ENCODE measurements at places on chromosomes 5 and 9.

DNA sequence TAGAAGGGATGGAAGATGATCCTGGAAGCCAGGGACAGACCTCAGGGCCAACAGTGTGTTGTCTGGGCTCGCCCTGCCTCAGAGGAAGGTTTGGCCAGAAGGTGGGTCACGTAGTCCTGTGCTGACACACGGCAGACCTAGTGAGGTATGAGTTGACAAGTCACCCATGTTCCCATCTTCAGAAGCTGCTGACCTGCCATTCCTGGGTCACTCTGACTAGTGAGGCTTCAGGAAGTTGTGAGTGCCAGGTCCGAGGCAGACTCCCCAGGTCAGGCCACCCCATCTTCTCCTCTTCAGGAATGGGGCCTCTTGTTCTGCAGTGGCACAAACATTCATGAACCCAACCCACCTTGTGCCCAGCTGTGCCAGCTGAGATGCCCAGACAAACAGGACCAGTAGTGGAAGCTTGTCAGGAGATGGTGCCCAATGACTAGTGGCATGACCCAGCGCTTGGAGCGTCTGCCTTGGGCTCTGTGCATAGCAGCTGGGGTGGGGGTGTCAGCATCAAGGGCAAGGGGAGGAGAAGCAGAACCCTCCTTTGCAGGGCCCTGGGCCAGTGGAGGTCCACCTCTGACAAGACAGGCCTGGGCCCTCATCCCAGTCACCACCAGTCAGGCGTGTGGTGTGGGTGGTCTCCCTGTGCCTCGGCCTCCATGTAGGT is 16.8 kb upstream of the ANGPTL2 start:
- no peak for DNase-seq

DNA sequence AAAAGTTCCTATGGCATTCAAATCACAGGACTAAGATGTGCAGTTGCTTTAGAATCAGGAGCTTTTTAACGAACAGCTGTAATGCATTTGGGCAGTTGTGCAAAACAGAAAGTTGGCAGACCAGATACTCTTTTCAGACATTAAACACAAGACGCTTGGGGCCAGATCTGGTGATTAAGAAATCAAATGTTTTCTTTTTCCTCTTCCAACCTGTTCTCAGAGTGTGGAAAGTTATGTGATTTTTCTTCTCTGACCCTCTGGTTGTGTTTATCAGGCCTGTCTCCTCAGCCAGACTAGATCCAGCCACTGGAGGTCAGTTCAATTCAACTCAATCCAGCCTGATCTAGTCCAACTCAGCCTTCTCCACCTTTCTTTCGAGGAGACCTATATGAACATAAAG is 298.5 kb upstream of the PCSK5 start:
- no peak for DNase-seq

- no peak for DNase-seq
Measured at GRCh38 chr9:129720181-129720864, 32.5 kb downstream of the PTGES start.

- DNase-seq, result no peak
Measured at GRCh38 chr9:133796562-133796961, 58.4 kb upstream of the SARDH start.

DNA sequence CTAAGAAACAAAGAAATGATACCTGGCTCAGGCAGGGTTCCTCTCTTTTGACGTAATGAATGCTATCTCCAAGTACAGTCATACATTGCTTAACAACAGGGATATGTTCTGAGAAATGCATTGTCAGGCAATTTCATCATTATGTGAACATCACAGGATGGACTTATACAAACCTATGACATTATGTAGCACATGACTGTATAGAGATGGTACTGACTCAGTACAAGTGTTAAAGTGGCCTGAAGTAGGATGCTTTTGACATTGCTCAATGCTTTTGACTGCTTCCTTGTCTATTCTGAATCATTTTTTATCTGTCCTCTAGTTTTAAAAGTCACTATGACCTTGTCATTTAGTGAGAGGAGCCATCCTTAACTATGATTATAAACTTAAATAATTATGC is 147.6 kb downstream of the NR2F1-AS1 start:
- DNase-seq, result no peak

GRCh38 chr5:129114539-129115193 is 20.1 kb downstream of the ISOC1 start:
- DNase-seq, result no peak

DNA sequence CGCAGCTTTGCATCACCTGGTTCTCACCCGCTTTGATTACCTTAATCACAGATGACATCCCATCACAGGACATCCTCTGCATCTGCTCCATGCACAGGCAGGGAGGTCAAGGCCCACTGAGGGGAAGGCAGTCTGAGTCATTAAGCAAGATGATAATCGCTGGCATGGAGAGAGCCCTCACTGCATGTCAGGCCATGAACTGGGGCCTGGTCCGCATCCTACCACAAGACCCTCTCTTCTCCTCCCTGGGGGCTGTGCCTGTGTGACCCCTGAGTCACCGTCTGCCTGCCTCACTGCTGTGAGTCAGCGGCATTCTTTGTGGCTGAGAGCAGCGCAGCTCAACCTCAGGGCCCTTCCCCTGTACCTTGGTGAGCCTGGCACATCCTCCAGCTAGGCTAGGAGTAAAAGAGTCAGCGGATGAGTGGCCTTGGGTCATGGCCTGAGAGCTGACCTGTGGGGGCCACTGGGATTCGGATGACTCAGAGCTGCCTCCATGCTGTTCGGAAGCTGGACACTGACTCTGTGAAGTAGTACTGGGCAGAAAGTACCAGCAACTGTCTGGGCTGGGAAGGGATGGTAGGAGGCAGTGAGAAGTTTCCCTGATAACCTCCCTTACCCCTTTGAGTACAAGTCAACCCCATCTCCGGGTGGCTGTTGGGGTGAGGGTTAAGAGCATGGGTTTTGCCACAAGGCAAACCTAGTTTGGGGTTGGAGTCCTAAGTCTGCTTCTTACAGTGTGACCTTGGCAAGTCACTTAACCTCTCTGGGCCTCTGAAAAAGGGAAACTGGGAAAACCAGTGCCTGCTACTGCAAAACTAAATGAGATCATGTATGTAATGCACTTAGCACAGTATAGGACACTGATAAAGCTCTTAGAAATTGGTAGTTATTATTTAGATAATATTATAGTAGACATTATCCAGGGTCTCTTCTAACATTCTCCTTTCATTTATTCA is 14.6 kb upstream of the ARSI start:
- DNase-seq, result peak; percentile 99

DNA sequence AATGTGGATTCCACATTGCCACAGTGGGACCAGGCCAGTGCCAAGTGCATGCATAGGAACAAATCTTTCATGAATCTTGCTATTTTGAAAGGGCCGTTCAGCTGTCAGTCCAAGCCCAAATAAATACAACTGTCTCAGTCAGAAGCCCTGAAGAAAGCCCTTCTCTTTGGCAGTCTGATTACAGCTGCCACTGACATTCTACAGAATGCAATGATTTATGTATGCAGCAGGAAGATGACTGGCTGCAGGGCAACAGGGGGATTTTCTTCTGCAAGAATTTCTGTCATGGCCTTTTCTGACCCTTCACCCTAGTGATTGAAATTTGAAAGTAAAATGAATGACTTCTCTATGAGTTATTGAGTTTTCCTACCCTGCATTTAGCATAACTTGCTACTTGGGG is 86.7 kb upstream of the FER start:
- DNase-seq, result no peak

- DNase-seq, result no peak
Measured at GRCh38 chr9:3479514-3480352, 46.1 kb downstream of the RFX3 start.

- DNase-seq, result no peak
Measured at GRCh38 chr9:136697821-136698526, 10.7 kb upstream of the AGPAT2 start.

GRCh38 chr5:8288334-8288733 is 419.4 kb downstream of the MTRR start:
- DNase-seq, result no peak

GRCh38 chr9:88011005-88011766 is 36.9 kb upstream of the CDK20 start:
- no peak for DNase-seq

DNA sequence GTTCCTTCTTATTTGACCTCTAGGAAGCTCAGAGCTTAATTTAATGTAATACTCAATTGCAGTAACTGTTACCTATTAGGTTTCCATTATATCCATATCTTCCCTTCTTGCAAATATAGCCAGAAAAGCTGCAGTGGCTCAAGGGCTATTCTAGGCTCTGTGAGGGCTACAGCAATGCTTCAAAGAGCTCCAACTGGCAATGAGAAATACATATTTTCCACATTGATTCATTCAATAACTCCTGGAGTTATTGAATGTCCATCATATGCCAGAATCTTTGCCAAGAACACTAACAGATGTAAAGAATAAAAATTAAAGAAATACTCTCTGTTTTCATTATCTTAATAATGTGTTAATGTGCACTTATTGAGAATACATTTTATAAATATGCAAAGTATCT is 396.9 kb upstream of the PAPPA start:
- DNase-seq, result no peak

DNA sequence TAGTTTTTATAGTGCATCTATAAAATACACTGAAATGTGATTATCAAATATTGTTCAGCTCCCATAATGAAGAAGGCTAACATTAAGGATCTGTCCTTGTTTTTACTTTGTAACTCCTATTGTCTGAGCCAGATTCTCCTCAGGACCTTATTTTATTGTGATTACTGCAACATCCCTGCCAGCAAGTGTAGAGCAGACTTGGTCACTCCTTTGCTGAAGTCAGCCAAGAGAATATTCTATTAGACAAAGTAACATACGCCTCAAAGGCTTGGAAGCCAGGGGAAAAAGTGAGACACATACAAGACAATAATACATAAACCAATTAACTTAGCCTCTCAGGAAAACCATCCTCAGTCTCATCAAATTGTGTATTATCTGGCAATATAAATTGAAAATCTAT is 269.6 kb downstream of the ARL15 start:
- no peak for DNase-seq

DNA sequence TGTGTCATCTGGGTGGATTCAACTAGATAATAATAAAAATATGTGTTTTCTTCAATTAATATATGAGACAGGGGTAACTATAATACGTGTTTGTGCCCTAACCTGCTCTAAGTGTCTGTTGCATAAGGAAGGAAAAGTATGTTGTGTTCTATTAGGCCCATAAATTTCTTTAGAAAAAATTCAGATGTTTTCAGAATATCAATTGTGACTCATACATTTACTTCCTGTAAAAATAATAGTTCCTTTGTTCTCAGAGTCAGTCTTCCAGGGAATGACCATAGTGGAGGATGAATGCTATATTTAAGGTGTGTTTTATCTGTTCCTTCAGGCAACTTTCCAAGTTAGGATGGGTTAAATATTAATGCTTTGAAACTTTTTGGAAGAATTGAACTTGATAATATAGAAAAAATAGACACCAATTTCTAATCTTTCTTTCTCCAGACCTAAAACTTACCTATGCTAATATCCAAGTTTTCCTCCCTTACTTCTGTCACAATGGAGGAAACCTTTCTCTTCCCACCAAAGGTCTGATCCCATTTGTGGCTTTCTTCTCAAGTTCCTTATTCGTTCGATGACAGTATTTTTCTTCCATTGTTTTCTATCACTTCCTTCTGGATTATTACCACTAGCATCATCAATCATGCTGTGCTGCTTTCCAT is 49.9 kb downstream of the ISL1 start:
- DNase-seq, result no peak

GRCh38 chr5:76790632-76791290 is 28.1 kb upstream of the F2RL1 start:
- no peak for DNase-seq

DNA sequence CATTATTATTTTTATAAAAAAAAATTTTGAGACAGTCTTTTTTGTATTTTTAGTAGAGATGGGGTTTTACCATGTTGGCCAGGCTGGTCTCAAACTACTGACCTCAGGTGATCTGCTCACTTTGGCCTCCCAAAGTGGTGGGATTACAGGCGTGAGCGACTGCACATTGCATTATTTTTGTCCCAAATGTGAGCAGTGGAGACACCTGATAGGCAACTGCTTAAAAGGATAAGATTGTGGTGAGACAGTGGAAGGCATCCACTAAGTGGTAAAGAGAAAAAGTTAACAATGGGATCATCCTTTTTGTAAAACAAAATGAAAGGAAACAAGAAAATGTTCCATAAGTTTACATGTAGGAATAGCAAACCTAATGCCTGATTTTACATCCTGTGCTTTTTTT is 2.0 kb upstream of the CENPH start:
- no peak for DNase-seq

DNA sequence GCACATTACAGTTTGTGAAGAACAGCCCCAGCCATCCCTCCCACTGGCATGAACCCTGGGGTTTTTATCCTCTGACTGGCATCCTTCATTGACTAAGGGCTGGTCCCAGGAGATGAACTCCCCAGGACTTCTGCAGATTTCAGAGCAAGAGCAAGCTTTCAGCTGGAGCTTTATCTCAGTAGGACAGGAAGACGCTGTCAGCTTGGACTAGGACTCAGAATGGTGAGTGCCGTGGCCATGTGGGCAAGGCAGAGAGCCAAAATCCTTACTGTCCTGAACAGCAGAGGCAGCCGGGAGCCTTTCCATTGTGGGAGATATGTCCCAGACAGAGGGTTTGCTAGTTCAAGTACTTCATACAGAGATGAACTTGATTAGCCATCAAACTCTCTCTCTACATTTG is 3.2 kb upstream of the ACOT12 start:
- DNase-seq, result no peak

- no peak for DNase-seq
Measured at GRCh38 chr9:15299374-15299939, 7.6 kb downstream of the TTC39B start.

- DNase-seq, result no peak
Measured at GRCh38 chr5:127950707-127951391, 132.7 kb upstream of the SLC12A2 start.

DNA sequence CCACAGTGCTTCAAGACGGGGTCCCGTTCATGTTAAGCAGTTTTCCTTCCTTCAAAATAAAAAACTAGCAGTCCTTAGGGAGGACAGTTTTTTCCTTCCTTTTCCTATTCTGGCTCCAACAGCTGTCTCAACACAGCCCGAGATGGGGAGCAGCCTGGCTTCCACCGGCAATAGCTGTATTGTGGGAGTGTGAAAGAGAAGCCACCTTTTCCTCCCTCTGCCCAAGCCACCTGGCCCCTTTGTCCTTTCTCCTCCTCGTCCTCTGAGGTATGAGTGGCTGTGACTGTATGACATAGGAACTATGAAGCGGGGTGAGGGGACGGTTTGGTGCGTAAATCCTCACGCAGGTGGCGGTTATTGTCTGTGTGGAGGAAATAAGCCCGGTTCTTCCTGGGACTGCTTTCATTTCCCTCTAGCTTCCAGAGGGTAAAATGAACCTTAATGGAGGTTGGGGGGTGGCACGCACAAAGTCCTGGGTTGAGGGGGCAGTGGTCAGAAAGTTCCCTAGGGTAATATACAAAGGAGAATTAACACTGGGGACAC is 292.0 kb upstream of the DMRT1 start:
- no peak for DNase-seq

DNA sequence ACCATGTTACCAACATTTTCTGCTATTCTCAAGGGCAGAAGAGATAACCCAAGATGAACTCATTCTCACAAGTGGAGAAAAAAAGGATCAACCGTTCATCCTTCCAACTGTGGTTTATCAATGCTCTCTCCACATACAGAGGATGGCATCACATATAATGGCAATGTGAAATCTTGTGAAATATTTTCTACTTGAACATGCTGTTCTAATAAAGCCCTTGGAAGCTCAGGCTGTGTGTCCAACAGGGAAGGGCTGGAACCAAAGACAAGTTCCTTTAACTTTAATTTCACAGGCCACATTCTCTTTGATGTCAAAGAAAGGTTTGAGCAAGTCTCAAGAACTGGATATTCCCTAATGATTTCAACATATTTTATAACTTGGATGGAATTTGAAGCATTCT is 230.5 kb downstream of the SPOCK1 start:
- no peak for DNase-seq
